NCI-H748 treated with DMSO at 0.1 percent for 48 hours (cell line): ENCODE measurements at places on chromosomes 4 and X.

DNA sequence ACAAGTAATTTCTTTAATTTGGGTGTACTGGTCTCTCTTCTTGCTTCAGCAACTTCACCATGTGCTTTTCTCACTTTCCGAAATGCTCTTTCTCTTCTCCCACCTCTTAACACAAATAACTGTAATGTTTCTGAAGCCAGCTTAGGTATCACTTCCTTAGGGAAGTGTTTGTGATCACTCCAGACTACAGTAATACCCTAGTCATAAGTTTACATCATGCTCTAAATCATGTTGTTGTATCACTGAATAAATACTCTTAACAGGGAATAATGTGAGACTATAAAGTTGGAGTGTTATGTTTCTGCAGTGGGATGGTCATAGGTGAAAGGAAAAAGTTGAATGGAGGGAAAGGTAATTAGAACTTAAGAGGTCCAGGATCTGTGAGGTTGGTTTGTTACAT is 712.3 kb downstream of the C4orf33 start:
- no peak for DNase-seq

DNA sequence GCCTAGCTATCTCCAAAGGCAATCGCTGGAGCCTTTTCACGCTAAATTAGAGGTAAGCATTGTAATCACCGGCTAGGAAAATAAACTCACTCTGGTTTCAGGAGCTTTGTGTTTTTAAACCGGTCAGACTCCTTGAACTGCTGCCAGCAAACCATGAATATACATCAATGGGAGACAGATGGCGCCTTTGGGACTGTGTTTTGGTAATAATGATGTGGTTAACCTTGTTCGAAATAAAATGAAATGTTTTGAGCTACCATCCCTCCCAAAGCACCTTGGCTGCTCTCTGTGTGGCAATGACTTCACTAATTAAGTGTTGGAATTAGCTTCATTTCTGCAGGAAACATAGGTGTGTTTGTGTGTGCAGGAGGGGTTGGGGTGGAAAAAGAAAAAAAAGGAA is 65.3 kb downstream of the CLNK start:
- DNase-seq = peak; percentile 98

- DNase-seq = no peak
These were observed 155.5 kb downstream of the INPP4B start for GRCh38 chr4:142690406-142691163.

GRCh38 chr4:2461246-2461960 is 7.5 kb upstream of the RNF4 start:
- no peak for DNase-seq

GRCh38 chr4:169707958-169708643 is 49.6 kb downstream of the HPF1 start:
- no peak for DNase-seq
